NCI-H2081 treated with DMSO at 0.1 percent for 48 hours (cell line): ENCODE measurements at places on chromosomes 16 and 17.

DNA sequence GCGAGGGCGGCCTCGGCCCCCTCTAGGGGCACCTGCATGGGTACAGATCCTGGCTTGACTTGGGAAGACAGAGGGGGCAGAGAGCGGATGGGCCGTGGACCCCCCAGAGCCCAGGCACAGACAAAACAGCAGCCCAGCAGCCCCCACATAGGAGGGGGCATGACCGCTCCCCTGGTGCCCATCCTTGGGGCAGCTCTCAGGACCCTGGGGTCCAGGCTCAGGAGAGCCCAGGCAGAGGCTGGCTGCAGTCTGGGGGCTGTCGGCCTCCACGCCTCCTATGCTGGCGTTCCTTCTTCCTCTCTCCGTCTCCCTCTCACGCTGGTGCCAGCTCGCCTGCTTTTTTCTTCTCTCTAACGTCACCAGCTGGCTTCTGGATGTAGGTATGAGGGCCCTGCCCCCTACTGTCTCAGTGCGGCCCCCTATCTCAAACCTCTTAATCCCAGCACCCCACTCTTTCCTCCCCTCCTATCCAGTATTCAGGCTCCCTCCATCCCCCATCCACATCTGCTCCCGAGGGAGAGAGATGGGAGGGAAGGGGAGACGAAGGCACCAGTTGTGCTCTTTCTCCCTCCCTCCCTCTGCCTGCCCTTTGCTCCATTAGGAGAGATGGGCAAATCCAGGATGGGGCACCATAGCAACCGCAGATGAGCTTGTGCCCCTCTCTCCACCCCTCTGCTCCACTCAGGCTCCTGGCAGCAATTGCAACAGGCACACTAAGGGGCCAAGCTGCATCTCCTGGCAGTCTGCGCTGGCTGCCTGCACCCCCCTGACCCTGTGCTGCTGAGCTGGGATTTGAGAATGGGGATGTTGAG, at the start of gene GPR179:
TSS of gene GPR179 (minus strand) at position 349 of the 812 bp plus-strand sequence. CDS start at position 182, 167 bp downstream.
- no peak for DNase-seq

- no peak for DNase-seq
Measured at GRCh38 chr17:76469991-76470739, 2.8 kb downstream of the AANAT start.

DNA sequence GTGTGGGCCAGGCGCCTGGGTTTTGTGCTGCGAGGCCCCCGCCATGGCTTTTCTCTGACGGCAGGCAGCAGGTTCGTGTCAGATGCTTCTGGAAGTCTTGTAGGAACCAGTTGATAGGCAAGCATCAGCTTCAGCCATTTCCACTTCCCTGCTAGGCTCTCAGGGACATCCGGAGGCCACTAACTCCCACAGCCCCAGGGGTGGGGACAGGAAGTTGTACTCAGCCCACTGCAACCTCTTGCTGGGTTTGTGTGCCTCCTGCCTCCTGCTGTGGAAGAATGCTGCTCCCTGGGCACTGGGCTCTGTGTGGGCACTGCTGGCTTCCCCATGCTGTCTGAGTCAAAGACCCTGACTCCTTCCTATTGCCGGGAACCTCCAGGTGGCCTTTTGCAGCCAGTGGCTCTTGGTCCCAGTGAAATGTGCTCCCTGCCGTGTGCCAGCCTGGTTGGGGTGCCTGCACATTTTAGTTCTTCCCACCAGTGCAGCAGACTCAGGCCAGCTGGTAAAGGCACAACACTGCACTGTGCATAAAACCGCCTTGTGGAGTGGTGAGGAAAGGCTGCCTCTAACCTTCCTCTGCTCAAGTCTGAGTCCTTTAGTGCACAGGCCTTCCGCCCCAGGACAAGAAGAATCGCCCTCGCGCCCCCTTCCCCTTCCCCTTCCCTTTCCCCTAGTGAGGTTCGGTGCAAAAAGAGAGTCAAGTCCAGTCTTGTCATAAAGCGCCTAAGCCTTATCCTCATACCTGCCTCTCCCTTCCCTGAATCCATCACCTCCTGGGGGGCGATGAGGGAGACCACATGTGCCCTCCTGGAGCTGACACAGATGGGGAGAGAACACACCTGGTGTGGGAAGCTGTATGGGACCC, 16.6 kb downstream of the LDHD start:
- no peak for DNase-seq

DNA sequence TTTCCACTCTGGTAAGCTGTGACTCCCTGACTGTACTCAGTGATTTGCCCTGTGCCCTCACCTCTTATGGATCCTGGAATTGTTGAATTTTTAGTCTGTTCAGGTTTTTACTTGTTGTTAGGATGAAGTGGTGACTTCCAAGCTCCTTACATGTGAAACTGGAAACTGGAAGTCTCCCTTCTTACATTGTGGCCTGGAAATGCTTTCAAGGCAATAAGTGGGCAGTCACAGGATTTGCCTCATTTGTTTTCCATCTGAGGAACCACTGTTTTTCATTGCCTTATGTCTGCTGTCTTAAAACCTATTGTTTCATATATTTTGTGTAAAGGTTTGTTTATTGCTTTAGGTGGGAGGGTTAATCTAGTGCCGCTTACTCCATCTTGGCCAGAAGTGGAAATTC, 155.8 kb downstream of the CYB561 start:
- DNase-seq = no peak
